ENCODE measurements at places on chromosomes 7 and 10.

DNA sequence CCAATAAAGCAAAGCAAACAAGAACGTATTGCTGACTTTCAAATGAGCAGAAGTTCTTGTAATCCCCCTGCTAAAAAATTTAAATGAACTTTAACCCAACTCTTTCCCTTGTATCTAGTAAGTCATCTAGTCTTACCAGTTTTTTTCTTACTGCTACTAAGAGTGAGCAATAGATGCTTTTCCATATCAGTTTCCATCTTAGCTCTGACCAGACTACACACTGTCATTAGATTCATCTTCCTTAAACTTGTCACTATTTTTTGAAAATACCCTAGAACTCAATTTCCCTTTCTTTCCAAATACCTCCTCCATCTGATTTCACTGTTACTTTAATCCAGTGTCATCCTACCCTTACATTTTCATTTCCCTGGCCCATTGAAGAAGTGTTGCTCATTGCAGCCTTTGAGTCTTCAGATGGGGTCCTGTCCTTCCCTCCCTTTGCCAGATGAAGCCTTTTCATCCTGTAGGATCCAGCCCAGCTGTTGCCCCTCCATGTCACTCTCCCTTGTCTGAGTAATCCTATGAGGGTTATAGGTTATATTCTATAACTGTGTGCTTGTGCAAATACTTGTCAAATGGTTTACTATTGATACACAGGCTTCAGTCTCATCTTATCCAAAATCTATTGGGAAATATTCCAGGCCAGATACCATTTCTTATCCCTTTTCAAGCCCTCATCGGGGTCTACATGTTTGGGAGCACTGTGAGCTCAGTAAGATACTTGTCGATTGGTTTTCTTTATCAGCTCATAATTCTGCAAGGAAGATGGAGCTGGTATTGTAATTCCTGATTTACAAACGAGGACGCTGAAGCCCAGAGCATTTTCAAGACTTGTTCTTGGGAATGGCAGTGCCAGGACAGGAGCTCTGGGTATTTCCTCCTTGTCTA, 51.5 kb upstream of the ITGB1 start:
- no peak for DNase-seq

DNA sequence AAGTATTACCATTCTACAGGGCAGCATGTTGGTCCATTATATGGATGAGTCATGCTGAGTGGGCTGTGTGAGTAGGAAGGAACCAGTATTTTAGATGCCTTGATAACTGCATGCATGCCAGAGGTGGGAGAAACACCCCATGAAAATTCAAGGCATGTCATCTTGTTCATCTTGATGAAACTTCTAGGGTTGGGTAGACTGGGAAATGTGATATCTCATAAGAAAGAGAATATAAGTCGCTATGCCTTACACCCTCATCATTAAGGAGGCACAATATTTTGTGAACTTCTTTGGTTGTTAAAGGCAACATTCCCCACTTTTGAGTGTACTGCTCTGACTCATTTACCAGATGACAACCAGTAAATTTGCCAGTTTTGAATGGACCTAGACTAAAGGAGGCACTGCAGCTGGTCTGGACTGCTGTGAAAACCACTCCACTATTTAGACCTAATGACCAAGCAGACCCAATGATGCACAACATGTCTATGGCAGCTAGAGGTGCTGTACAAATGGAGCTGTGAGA, 48.0 kb downstream of the ZNF365 start:
- DNase-seq, result peak; percentile 72

GRCh38 chr10:18455086-18455884, 196.1 kb downstream of the NSUN6 start:
- no peak for DNase-seq

GRCh38 chr7:138768241-138768640, 29.6 kb upstream of the TMEM213 start:
- DNase-seq, result no peak

DNA sequence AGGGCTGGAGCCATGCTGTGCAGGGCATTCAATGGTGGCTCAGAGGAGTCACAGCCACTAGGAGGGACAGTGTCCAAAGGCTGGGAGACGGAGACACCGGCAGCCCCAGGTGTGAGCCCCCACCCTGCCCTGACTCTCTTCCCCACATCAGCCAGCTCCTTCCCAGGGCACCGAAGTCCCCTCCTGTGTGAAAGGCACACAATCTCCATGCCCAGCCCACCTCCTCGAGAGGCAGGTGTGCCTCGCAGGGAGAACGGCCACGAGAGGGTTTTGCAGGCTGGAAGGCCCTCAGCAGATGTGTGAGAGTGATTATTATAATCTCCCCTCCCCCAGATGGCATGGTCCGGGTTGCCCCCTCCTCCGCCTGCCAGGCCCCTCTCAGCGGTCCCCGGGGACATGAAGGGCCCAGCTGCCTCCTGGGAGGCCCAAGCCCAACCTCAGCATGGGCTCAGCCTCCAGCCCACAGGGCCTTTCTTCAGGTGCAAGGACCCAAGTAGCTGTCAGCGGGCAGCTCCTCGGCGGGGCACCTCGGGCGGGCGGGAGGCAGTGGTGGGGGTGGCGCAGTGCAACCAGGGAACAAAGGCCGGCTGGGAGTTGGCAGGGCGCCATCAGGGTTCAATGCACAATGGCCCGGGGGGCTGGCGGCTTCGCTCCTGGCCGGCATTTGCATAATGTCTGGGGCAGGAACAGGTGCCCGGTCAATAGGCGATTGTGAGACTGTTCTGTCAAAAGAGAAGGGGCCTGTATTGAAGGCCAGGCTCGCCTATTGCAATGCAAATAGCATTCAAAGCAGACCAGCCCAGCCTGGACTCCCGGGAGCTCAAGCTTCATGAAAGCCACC, 155.3 kb upstream of the ZMIZ1 start:
- no peak for DNase-seq

DNA sequence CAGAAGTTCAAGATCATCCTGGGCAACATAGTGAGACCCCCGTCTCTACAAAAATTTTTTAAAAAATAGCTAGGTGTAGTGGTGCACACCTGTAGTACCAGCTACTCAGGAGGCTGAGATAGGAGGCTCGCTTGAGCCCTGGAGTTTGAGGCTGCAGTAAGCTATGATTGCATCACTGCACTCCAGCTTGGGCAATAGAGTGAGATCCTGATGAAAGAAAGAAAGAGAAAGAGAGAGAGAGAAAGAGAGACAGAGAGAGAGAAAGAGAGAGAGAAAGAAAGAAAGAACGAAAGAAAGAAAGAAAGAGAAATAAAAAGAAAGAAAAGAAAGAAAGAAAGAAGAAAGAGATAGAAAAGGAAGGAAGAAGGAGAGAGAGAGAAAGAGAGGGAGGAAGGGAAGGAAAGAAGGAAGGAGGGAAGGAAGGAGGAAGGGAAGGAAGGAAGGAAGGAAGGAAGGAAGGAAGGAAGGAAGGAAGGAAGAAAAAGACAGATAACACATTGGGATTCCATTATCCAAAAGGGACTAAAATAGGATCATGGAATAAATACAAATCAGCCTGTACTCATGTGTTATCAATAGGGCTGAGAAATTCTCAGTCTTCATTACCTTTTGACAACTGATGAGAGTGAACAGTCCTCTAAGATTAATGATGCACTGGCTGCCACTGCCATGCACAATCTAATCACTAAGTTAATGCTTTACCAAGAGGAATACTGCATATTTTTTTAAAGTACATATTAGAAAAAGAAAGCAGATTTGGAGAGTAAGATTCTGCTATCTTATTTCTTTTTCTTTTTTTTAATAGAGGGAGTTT, 35.4 kb upstream of the WAC start:
- no peak for DNase-seq

DNA sequence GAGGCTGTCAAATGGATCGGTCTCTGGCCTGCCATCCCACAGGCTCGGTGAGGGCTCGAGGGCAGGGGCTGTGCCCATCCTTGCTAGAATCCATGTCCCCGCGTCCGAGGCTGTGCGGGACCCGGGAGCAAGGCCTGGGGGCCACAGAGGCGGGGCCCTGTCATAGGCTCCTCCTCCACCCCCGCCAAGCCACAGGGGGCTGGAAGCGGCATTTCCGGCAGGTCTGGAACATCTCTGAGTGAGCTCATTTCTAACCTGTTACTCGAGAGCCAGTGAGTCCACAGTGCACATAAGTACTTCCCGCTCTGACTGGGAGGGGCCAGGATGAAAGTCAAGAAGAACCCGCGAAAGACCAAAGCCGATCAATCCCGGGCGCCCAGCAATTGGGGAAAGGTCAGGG, 57.6 kb downstream of the NKX6-2 start:
- no peak for DNase-seq

DNA sequence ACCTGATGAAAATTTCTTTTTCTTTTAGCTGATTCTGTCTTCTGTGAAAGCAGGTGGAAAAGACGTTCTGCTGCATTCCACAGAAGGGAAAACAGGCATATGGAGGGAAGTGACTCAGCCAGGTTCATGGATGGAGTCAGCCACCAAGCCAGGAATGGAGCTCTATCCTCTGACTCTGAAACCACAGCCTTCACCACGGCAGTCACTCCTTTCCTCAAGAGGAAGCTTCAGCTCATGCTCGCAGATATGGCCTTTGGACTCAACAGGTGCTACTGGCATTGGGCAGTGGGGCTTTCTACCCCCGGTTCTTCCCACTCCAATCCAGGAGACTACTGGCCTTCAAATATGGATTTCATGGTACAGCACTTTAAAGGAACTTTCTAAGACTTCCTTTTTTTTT, 11.5 kb upstream of the PLAU start:
- DNase-seq, result peak; percentile 79

- DNase-seq, result peak; percentile 74
These were observed 26.5 kb downstream of the DNAJB12 start for GRCh38 chr10:72328045-72328828.

DNA sequence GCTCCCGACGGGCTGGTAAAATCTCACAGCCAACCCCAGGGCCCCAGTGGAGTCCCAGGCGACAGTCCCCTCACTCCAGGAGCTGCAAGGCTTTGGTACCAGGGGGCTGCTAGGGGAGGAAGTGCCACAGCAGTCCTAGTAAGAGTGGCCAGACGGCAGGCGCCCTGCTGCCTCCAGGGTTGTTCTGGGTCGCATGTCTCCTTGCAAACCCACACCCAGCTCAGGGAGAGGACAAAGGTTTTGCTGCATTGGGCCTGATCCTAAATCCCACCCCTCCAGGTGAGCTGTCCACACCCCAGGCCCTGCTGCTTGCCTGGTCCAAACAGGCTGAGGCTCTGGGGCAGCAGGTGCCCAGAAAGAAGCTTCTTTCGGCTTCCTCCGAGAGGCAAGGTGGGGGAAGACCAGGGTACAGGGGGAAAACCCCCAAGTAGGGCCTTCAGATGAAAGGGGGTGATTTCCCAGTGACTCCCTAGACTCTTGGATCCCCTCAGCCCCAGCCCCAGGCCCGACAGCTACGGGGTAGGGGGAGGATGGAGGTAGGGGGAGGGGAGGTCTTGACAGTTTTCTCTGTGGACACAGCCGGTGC, 4.2 kb upstream of the KCP start:
- no peak for DNase-seq

GRCh38 chr7:1610678-1611302, 41.0 kb upstream of the PSMG3 start:
- no peak for DNase-seq
